ENCODE measurements at places on chromosomes 12 and 14.

- DNase-seq: no peak
These were observed 178.8 kb downstream of the FOXA1 start for GRCh38 chr14:37416264-37416663.

- DNase-seq: no peak
These were observed 101.1 kb downstream of the KTN1 start for GRCh38 chr14:55681096-55681495.

- DNase-seq: peak; percentile 51
These were observed 17.5 kb downstream of the CBX5 start for GRCh38 chr12:54262403-54262925.

DNA sequence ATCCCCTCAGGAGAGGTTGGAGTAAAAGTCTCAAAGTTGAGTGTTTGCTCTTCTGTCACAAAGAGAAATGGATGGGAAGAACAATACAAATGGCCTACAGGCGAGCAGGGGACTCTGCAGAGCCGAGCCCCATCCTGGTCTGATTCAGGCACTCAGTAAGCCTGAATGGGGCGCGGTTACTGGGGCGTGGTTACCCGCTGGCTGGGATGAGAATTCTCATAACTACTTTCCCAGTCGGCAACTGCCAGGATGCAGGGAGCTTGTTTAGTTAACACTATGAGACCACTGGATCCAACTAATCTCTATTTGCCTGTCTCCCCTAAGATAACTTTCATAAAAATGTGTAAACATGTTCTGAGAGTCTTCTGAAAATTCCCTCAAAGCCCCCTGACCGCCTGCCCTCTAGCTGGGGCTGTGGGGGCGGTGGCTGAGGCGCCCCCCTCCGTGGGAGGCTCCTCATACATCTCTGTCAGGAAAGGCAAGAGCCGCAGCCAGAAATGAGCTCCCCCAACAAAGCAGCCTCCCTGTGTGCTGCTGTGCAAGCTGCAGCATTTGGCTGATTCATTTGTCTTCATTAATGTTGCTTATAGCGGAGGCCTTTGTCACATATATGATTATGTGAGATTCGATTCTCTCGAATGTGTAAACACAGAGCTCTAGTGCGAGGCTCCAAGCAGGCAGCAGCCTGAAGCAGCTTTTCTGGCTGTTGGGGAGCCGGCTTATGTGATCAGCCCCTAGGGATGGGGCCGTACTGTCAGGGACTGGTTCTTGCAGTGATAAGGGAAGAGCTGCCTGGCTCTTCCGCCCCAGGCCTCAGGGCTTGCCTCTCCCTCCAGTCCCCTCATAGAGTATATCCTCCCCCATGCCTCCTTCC lies 126.1 kb upstream of the ARHGAP5 start:
- no peak for DNase-seq

GRCh38 chr12:62466018-62466593 lies 520 bp upstream of the MON2 start:
- peak; percentile 57 for DNase-seq

DNA sequence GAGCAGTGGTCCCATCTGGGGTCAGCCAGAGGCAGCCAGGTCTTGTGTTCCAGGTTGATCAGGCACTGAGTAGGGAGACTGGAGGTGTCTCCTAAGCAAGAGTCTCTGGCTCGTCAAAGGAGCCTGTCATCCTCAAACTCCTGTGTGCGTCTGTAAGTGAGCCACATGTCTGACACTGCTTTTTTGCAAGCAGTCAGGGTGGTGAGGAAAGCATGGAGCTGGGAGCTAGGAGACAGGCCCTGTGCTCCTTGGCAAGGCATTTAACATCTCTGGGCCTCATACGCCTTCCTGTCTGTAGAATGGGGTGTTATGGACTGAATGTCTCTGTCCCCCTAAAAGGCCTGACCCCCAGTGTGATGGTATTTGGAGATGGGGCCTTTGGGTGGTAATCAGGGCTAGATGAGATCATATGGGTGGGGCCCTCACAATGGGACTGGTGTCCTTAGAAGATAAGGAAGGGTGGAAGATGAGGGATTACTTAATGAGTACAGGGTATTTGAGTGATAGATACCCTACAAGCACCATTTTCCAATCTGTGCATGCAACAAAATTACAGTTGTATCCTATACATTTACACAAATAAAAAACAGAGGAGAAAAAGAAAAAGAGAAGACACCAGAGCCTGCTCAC lies 53.0 kb downstream of the ARL6IP4 start:
- DNase-seq: peak; percentile 71

DNA sequence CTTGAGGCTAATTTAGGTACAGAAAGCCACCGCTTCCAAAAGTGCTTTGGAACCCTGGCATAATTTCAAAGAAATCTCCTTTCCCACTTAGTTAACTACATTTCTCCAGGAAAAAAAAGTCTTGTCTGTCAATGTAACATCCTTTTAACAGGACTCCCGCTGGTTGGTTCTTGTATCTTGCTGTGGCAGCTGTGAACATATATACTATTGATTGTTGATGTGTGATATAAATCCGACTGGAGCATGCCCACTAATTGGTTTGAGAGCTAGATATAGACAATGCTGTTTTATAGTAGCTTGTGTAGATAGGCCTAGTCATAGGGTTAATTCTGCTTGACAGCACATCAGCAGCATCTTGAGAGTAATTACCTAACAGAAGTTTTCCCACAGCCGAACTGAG lies 89.6 kb downstream of the MSRB3 start:
- DNase-seq: no peak

GRCh38 chr12:20439626-20440025 lies 71.3 kb downstream of the PDE3A start:
- DNase-seq: no peak

- no peak for DNase-seq
These were observed 367.9 kb downstream of the PAWR start for GRCh38 chr12:79322905-79323304.

DNA sequence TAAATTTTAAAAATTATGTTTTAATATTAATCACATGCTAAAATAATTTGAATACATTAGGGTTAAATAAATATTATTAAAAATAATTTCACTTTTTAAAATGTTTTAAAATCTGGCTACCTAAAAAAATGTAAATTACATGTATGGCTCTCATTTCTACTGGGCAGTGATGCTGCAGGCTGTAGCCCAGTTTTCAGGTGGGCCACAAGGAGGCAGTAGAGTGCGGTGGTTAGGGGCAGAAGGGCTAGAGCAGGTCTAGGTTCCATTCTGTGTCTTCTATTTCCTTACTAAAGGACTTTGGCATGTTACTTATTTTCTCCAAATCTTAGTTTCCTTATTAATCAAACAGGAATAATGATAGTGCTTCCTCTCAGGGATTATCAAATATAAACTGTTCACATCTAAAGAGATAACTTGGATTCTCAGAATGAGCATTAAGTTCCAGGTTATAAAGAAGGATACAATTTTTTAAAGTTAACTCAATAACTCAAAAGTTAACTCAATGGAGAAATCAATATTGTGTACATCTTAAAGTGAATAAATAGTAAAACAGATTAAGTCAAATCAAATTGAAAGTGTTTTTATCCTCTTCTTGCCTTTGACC lies 54.9 kb upstream of the OVCH1 start:
- DNase-seq: peak; percentile 37

DNA sequence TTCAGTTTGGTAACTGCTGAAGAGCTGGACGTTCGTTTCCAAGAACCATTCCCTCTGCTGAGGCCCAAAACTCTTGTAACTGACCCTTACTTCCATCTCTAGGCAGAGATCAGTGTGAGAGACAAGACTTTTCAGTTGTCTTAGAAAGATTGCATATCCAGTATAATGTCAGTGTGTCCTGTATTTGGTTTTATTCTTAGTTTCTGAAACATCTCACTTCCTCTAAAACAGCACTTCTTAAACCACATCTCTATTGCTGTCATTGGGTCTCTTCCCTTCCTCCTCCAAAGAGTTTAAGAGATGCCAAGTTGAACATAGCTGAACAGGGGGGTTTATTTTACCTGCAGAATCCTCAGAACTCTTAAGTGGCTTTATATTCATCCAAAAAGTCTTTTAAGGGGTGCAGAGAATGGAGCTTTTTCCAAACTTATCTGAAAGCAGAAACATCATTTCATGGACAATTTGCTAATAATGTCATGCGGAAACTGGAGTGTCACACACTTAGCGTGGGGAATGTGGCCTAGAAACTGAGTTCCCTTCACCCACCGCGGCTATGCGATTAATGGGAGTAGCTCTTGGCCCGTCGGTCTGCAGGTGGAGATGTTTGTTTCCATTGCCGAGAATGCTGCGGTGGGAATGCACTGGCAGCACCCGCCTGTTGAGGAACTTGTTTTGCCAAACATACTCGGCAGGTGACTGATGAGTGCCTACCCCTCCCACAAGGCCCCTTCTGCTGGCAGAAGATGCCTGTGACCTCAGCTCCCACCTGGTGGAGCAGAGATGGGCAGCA lies 148.2 kb downstream of the ADGRD1 start:
- no peak for DNase-seq

DNA sequence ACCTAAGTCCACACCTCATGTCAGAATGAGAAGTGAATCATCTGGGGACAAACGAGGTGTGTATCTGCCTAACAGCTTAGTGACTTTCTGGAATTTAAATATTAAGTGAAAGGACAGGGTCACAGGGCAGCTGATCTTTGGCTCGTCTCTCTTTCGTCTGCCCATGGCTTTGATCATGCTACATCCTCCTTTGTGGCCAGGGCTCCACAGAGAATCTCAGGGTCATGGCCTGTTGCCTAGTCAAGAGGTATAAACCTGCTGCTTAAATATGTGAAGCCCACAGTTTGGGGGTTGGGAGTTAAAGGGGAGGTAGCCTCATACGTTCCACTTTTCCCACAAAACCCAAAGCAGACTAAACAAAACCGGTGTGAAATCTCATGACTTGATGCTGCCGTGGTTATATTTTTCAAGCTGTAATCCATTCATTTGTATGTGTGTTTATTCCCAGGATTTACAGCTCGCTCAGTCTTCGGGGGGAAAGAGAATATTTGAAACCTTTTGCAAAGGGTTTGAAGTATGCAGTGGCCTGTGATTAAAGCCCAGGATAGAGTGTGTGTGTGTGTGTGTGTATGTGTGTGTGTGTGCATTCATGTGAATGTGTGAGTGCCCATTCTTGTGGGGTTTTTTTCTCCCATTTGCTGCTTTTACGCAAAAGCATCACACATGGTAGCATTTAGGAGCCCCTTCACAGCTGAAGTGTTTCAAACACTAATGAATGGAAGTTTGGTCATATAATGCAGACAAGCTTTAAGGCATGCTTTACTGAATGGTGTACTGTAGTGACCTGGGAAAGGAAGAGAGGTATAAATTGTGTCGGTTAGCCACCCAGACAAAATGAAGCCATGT lies 137.1 kb downstream of the HMGA2 start:
- DNase-seq: no peak

GRCh38 chr12:64603183-64603841 lies 7.0 kb upstream of the RASSF3 start:
- DNase-seq: no peak

DNA sequence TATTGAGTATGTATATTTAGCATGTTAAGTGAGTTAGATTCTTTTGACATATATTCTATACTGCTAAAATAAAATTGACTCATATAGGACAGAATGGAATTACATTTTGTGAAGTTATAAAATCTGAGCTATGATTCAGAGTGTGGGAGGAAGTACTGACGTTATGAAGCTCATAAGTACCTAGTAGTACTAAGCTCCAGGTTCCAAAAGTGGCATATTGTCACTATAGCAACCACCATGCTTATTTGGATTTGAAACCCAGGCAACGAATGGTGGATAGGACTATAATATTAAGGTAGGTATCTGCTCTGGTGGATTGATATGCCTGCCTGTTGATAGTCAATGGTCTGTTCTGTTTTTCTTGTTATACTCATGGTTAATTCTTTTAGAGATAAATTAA lies 2.2 kb upstream of the FBXO33 start:
- no peak for DNase-seq

GRCh38 chr12:9750276-9751203 lies 10.2 kb downstream of the CD69 start:
- DNase-seq: peak; percentile 88

- DNase-seq: no peak
These were observed 31.5 kb downstream of the RASSF9 start for GRCh38 chr12:85804663-85805062.

- no peak for DNase-seq
These were observed 2.4 kb downstream of the MBD6 start for GRCh38 chr12:57524814-57525614.

DNA sequence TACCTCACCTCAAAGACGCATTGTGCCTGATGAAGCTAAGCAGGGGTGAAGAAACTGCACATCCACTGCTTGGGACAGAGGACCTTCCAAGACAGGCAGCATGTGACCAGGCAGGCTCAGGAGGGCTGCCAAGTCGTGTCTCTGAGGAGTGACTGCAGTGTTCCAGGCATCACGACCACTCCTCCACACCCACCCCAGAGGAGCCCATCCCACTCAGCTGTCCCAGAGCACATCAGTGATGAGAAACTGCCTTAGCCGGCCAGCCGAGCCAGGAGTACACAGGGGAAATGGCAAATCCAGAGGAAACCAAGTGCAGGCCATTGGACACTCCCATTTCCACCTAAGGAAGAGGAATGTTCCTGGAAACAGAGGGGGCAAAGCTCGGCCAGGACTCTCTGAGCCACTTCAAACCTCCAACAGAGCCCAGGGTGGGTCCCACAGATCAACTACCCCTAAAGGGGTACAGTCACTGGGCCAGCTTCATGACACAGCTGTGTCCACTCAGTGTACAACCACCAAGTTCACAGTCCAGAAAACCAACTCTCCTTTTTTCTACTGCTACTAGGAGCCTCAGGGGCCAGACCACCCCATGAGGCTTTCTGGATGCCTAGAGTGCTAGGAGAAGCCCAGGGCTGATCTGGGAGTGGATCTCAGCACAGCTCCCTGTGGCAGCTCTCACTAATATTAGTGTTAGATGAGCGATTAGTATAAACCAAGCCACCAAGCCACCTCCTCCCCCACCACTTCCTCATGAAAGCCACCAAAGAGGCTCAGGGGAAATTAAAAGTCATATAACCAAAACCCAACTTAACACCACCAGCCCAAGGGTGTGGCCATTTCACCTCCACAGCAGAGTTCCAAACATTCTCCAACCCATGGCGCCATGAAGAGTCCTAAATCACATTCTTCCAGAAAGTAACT lies 15.4 kb downstream of the PXN start:
- no peak for DNase-seq

- no peak for DNase-seq
These were observed 13.7 kb upstream of the DERA start for GRCh38 chr12:15897433-15897832.

DNA sequence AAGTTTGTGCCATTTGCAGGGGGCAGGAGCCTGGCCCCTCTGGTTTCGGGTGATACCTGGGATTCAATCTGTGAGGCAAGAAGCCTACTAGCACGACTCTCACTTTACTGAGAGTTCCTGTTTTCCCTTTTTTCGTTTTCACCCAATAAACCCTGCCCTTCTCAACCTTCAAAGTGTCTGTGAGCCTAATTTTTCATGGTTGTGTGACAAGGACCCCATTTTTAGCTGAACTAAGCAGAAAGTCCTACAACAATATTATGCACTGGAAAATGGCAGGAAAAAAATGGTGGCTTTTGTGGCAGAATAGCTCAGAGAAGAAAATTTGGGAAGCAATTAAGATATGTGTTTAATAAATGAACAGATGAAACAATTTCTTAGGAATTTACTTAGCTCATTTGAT lies 432.1 kb downstream of the C12orf50 start:
- DNase-seq: no peak

- DNase-seq: no peak
These were observed 26.4 kb downstream of the SIX1 start for GRCh38 chr14:60622917-60623257.

- DNase-seq: no peak
These were observed 101.7 kb upstream of the ATF7IP start for GRCh38 chr12:14263742-14264141.
